ENCODE measurements at places on chromosomes 12 and 14.

GRCh38 chr12:42180990-42181596, 36.4 kb upstream of the GXYLT1 start:
- DNase-seq, result no peak

- DNase-seq, result no peak
Measured at GRCh38 chr12:113236539-113237399, 15.5 kb downstream of the TPCN1 start.

- DNase-seq, result no peak
Measured at GRCh38 chr14:74875941-74876913, at the start of gene PROX2. PROX2 (minus strand) TSS chr14:74876145; CDS start chr14:74863834, 12,311 bp downstream.

GRCh38 chr12:109109746-109110350, 6.5 kb upstream of the ACACB start:
- no peak for DNase-seq

DNA sequence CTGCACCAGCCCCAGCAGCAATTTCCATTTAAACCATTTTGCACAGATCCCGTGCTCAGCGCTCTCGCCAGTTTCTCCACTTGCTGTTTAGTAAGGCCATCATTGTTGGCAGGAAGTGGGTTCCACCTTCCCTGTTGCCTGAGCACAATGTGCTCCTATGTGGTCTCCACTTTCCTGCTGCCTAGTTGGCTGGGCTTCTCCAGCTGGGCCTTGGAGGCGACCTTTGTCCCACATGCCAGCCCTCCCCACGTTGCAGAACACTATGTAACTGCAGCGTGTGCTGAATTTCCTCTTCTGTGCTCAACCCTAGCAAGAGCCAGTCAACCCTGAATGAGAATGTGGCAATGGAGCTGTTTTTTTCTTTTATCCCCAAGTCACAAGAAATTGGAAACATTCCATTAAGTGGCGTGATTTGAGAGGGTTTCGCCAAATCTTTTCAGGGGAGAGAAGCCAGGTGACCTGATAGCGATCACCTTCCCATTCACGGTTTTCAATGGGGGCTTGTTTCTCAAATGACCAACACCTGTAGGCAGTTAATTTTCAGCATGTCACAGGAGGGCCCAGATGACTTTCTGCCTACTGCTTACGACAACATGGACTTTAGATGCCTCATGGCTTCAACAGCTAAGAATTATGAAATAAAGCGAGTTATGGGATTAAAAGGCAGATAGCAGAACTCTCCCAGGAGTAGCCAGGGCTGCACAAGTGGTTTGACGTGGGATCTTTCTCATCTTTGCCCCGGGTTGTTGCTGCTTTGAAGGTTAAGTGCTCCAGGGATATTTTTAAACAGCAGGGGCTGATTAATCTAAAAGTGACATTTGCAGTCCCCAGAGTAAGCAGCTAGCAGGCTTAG, at the start of gene ACACB:
TSS of gene ACACB (plus strand) at position 830 of the 853 bp plus-strand sequence. CDS start 22,819 bp downstream, outside the sequence.
- no peak for DNase-seq

DNA sequence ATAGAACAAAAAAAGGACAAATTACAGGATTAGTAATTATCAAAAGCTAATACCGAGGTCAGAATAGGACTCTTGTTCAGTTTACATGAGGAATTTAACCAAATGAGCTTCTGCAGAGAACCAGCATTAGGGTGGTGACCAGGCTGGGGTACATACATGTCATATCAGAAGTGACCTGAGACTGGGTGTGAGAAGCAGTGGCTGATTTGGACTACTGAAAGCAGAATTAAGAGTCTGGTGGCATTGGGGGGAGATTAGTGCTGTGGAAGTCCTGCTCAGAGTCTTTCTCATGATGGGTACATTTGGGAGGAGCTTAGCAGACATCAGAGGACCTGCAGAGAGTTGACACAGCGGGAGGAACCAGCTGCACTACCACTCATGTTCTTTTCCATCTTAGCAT, 21.7 kb downstream of the TRAF3 start:
- DNase-seq, result no peak
